ENCODE measurements at places on chromosomes 16 and 17. TPM values are rescaled to one million over a fixed set of nuclear protein-coding genes. Genes with fewer than 3 reads are reported as not detected.
A peak's percentile ranks its signal among the peaks of the same experiment; 100 is the strongest.

SCRN2 gene
- polyA plus RNA-seq, result 54.9 TPM

ASB16 gene
- 3.9 TPM for polyA plus RNA-seq

MT1G gene
- polyA plus RNA-seq, result 90.7 TPM

NACA2 gene
- polyA plus RNA-seq, result 2.9 TPM

NPIPA3 gene
- polyA plus RNA-seq, result 2.1 TPM

ASGR1 gene
- 10.7 TPM for polyA plus RNA-seq

CCL7 gene
- not detected for polyA plus RNA-seq

ATP2C2 gene
- 0.98 TPM for polyA plus RNA-seq

DNA sequence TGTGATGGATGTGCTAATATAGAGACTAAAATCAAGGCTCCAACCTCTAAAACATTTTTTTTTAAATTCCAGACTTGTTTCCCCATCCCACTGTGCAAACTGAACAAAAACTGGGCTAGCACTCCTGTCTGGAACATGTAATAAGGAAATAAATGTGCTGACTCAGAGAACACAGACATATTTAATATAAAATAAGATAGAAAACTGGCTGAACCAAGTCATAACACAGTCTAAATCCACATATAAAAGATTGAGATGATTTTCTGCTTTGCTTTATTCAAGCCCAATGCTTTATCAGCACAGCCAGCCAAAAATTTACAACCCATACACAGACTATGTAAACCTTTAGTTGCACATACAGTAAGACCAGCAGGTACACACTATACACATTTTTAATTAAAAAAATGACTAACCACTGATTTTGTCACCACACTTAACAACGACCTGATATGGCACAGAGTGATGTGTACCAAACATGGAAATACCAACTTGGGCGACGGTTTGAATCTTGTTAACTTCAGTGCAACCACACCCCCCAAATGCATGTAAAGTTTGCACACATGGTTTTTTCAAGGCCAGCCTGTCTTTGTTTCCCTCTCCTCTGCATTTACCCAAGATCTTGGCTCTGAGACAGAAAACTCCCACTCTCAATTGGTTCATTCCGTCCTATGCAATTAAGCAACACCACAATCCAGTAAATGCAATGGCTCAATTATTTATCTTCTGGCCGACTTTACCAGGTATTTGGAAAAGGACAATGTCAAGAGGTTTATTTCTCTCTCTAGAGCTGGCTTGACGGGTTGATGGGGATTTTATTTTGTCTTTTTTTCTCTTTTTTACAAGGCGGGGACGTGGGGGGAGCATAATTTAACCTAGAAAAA is 1.2 kb downstream of the STAT3 start:
- peak; percentile 19 for DNase-seq

DNA sequence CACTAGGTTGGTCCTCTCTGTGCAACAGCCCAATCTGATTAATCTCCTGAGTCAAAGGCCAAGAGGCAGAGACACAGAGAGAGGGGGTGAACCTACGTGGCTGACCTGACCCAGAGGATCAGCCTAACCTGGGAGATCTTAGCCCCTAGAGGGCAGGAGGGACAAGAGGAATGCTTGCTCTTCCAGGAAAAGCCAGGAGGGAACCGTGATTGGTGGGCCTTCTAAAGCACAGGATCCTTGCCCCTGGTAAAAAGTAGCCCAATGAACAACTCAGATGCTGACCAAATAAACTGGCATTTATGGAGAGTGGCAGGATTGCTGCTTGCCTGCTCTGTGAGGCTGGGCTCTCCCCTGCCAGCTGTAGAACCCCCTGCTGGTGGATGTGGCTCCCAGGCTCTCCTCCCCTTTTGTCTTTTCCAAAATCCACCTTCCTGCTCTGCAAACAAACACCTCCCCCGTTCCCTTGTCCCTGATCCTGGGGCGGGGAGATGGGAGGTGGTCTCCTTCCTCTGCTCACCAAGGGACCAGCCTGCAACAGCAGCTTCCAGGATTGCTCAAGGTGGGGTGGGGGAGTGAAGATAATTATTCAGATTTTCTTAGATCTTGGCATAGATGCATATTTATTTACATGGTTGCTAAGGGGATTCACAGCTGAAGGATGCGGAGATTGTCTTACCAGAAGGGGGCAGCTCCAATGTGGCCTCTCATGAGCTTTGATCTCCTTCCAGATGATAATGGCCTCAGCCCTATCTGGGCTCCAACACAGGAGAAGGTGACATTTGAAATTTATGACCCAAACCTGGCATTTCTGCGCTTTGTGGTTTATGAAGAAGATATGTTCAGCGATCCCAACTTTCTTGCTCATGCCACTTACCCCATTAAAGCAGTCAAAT is 71.9 kb downstream of the SDR42E1 start:
- DNase-seq, result no peak

GRCh38 chr17:6361733-6362132 is 73.2 kb downstream of the AIPL1 start:
- DNase-seq, result no peak

GRCh38 chr17:78106211-78106610 is 22.3 kb downstream of the TMC6 start:
- DNase-seq, result no peak

DNA sequence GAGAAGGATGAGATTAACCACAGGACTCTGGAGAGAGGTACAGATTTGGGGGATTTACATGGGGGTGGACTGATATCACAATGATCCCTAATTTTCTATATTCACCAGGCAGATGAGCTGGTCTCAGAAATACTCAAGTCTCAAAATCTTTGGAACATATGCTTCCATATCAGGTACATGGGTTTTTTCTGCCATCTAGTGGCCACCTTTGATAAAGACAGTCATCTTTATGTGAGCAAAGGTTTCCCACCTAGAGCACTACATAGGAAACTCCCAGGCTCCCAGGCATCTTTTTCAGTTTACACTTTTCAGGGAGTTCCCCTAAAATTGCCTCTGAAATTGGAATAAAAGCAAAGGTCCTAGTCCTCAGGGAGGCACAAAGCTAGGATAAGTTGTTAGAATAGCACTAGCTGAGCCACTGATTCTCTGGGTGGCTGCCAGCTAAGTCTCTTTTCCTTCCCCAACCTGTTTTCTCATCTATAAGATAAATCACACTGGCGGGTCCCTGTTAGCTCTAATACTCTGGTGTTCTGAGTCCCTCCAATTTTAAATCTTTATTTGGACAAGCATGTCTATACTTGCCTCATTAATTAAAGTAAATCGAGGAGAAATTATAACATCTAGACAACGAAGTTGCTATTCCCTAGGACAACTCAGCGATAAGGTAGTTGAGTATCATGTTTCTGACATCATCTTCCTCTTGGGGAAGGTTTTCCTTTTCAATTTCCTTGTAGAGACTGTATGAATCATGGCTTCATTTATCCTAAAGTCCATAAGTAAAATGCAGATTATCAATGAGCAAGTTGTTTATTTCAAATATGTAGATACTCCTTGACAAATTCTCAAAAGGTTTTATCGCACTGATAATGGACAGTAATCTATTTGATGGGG is 19.0 kb upstream of the MON1B start:
- peak; percentile 49 for DNase-seq

- no peak for DNase-seq
These were observed 29.0 kb upstream of the PLLP start for GRCh38 chr16:57313509-57313908.

DNA sequence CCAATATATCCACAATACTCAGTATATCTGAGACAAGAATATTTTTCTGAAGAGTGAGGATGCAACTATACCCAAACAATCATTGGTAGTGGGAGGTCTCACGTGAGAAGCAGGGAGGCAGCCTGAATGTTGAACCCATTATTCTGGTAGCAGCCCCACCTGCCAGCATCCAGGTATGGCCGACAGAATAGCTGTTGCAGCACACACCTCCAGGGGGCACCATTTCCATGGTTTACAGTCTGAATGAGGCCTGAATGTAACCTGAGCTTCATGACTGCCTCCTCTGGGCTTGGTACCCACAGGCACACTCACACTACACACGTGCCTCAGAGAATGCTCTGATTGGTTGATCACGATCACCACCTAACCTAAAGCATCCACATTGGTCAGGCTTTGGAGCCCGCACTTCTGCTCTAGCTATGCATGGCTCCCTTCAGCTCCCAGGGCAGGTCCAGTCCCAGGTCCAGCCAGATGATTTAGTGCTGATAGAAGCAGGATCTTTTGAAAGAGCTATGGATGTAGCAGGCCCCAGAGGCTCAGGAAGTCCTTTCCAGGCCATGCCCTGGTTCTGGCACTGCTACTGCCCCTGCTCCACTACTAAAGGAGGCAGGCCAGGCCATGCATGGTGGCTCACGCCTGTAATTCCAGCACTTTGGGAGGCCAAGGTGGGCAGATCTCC is 11.0 kb upstream of the CBFB start:
- peak; percentile 64 for DNase-seq

- DNase-seq, result no peak
These were observed 487 bp downstream of the C17orf67 start for GRCh38 chr17:56833057-56833808.

- no peak for DNase-seq
These were observed 164.0 kb downstream of the VPS53 start for GRCh38 chr17:550463-551180.

GRCh38 chr16:57166951-57167350 is 18.9 kb downstream of the PSME3IP1 start:
- no peak for DNase-seq

- no peak for DNase-seq
These were observed 3.0 kb downstream of the SETD6 start for GRCh38 chr16:58518083-58518979.

- DNase-seq, result no peak
These were observed 15.3 kb downstream of the KSR1 start for GRCh38 chr17:27471321-27472269.

DNA sequence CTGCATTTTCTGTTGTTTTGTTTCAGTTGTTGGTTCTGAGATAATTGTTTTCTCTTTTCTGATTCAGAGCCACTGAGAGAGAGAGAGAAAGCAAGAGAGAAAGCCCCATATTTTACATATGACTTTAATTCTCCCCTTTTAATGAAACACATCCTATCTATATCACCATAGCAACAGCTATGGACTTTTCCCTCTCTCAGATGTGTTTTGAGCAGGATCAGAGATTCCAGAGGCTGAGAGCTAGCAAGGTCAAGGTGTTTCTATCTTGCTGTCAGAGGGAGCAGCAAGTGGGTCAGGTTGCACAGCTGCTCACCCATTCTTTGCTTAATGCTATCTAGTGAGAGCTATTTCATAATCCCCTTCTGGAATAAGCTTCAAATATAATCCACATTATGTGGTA is 415.9 kb downstream of the CA10 start:
- DNase-seq, result no peak

DNA sequence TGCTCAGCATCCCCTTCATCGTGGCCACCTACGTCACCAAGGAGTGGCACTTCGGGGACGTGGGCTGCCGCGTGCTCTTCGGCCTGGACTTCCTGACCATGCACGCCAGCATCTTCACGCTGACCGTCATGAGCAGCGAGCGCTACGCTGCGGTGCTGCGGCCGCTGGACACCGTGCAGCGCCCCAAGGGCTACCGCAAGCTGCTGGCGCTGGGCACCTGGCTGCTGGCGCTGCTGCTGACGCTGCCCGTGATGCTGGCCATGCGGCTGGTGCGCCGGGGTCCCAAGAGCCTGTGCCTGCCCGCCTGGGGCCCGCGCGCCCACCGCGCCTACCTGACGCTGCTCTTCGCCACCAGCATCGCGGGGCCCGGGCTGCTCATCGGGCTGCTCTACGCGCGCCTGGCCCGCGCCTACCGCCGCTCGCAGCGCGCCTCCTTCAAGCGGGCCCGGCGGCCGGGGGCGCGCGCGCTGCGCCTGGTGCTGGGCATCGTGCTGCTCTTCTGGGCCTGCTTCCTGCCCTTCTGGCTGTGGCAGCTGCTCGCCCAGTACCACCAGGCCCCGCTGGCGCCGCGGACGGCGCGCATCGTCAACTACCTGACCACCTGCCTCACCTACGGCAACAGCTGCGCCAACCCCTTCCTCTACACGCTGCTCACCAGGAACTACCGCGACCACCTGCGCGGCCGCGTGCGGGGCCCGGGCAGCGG is 3.2 kb downstream of the UTS2R start:
- DNase-seq, result no peak

- no peak for DNase-seq
These were observed 64.6 kb downstream of the GOSR1 start for GRCh38 chr17:30541802-30542201.

DNA sequence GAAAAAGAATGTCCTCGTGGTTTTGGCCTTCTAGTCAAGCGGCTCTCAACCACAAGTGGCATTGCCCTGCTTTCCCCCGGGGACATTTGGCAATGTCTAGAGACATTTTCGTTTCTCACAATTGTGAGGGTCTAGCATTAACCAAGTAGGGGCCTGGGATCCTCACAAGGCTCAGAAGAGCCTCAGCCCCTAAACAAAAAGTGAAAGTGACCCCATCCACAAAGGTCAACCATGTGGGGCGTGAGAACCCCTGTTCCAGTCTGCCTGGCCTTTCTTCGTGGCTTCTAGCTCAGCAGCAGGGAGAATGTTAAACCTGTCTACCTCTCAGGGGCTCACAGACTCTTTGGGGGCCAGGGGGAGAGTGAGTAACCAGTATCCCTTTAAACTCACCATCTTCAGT is 4.8 kb upstream of the RPL38 start:
- no peak for DNase-seq

GRCh38 chr17:58331815-58332777 is 3.5 kb upstream of the TSPOAP1 start:
- DNase-seq, result no peak

GRCh38 chr17:12021623-12022140 is 1.0 kb downstream of the MAP2K4 start:
- no peak for DNase-seq

- DNase-seq, result no peak
These were observed 27.1 kb downstream of the NXPH3 start for GRCh38 chr17:49602783-49603182.

DNA sequence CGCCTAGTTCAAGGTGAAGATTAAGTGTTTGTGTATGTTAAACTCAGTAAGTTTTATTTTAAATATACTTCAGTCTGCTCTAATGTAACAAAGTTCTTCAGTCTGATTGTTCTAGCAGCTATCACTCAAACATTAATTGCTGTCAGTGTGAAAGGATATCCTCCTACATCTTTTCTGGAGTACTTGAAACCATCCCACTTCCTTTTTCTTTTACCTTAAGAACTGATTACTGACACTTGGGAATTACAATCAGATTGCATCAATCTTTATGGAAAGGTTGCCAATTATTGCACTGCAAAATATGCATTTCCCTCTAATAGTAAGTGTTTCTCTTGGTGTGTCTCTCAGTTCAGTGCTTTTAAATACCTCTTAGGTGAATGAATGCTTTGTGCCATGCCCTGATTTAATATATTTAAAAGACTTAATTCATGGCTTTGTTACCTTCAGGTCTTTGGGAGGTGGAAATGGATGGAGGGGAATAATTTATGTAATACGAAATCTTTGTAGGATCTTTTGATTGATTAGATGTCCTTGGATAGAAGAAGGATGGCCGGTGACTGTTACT is 16.6 kb downstream of the MRTFB start:
- no peak for DNase-seq

DNA sequence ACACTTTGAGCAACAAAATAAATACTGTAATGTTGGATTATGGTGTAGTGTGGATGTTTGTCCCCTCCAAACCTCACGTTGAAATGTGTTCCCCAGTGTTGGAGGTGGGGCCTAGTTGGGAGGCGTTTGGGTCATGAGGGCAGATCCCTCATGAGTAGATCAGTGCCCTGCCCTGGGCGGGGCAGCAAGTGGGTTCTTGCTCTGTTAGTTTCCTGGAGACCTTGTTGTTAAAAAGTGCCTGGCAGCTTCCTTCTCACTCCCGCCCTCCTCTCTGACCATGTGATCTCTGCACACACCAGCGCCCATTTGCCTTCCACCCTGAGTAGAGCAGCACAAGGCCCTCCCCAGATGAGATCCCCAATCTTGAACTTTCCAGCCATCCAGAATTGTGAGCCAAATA is 67.7 kb downstream of the MPRIP start:
- no peak for DNase-seq

All from renal cortex interstitium (tissue), 15 donors.